Inflammatory macrophage treated with lipopolysaccharide for 1 hour (primary cell): ENCODE measurements at places on chromosomes 1 and 21.

GRCh38 chr1:1929102-1929638 lies 10.1 kb upstream of the TMEM52 start:
- no peak for DNase-seq

DNA sequence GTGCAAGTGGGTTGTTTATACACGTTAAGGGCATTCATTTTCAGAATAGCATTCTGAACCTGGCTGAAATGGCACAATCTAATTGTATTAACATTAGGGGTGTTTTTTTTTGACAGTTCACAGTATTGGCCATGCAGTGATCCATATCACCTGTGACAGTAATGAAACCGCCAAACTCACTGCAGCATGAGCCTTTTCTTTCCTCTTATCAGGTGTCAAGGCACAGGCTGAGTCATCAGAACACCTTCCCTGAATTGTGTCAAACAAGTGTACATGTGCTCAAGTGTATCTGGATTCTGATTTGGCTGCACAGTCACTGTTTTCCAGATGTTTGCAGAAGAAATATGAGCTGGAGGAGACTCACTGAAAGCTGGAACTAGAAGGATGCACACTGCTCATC lies 47.7 kb upstream of the C8B start:
- no peak for DNase-seq

DNA sequence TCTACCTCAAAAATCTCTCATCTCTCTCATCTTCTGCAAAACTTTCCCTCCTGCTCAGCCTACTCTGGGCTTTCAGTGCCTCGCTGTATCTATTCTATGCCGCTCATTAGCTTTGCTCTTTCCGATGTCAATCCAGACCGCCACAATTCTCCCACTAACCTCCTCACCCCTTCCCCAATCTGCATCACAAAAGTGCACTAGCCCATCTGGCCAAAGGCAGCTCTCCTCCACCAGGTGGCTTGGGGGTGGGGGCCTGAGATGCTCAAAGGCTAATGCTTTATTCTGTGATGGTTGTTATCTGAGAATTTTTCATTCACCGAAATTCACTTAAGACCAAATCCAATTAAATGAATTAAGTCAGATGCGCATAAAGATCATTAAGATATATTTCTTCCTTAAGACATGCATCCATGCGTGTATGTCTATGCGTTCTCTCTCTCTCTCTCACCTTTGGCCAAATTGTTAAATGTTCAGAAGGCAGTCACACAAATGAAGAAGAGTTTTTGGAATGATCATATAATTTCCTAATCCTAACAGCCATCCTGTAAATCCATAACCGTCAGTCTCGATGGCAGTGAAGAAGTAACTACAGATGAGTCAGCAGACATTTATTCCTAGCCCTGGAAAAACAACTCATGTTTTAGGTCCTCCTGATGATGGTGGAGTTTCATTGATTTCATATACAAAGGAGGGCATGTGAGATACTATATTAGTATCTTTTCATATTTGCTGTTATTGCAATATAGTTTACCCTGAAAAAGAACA lies 111.3 kb downstream of the C1orf21 start:
- no peak for DNase-seq

DNA sequence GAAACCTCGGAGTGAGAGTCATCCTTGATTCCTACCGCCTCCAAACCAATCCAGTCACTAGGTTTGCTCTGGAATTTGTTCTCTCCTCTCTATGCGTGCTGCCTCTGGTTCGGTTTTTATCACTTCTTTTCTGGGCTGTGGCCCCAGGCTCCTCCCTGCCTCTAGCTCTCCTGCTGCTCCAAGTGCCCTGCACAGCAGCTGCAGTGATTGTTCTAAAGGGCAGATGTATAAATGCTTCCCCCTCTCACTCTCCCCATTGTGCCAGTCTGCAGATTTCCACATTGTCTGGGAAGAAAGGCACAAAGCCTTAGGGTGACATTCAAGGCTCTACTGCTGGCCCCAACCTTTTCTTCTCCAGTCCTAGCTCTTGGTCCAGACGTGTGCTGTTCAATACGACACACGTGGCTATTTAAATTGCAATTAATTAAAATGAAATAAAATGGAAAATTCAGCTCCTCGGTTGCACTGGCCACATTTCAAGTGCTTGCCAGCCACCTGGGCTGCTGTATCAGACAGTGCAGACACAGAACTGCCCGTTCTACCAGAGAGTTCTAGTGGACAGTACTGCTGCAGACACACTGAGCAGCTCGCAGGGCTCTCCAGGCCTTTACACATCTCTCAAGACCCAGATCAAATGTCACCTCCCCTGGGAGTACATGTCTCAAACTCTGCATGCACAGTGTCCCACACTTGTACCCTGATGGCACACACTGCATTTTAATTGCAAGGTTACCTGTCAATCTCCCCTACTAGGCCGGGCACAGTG lies 12.4 kb downstream of the TRIM62 start:
- DNase-seq = no peak

DNA sequence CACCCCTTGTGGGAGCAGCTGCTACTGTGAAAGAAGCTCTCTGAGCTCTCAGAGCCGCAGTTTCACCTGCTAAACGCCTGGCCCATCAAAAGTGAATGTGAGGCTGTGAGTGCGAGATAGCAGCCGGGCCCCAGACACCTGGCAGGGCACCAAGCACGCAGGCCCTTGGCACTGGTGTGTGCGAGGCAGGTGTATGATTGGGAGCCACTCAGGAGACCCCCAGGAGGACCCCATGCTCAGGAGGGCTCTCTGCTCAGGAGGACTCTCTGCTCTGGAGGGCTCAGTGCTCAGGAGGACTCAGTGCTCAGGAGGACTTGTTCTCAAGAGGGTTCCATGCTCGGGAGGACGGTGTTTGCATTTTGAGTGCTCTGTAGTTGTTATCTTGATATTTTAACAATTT lies 14.3 kb upstream of the ADARB1 start:
- no peak for DNase-seq

DNA sequence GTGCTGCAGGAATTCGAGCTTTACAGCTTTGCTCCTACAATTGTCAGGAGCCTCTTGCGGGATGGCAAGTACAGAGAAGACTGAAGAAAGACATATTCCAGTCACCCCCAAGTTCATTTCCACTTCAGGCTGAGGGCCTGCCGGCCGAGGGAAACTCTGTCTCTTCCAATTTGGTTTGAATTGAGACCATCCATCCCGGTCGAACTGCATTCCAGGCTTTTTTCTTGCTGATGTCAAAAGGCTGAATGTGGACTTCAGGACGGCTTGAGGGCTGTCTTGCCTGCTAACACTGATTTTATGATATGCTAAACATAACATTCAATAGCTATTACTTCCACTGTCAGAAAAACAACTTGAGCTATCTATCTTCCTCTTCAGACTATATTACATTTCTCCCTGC lies 79.8 kb upstream of the PLXNA2 start:
- DNase-seq = no peak

- no peak for DNase-seq
Observed at GRCh38 chr1:91754816-91755580, 131.0 kb downstream of the TGFBR3 start.

DNA sequence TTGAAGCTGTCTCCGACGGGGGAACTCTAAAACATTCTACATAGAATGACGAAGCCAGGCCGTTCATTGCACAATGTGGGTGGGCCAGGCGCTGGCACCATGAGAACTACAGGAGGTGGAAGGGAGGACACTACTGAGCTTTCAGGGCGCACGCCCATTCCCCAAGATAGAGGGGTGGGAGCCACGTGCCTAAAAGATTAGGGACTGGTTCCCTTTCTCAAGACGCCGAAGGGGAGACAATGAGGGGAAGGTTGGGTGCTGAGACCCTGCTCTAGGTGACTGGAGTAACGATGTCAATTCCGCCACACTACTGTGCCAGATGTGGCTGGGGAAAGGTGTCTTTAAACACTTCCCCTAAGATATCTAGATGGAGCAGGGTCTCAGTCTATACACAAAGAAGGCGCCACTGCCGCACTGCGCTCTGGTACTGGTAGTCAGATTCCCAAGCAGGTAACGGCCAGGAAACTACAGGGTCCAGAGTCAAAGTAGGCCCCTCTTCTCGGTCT lies 782 bp downstream of the CSDE1 start:
- DNase-seq = peak; percentile 79

DNA sequence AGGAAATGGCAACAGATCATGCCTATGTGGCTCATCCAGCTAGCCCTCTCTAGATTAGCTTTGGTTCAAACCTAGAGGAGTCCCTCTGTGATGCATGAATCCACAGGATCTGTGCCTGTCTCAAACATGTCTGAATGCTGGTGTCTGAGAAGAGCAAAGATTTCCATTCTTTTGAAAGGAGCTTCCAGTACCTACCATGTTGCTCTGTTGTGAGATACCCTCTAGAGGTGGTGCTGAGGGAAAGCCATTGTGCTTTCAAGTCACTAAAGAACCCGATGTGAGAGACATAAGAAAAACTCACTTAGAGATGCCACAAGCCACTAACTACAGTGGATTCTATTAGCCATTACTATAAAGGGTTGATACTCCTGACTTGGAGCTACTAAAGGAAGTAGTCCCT lies 103.6 kb downstream of the LRRC40 start:
- no peak for DNase-seq

GRCh38 chr21:40517646-40518045 lies 329.3 kb downstream of the DSCAM start:
- no peak for DNase-seq

DNA sequence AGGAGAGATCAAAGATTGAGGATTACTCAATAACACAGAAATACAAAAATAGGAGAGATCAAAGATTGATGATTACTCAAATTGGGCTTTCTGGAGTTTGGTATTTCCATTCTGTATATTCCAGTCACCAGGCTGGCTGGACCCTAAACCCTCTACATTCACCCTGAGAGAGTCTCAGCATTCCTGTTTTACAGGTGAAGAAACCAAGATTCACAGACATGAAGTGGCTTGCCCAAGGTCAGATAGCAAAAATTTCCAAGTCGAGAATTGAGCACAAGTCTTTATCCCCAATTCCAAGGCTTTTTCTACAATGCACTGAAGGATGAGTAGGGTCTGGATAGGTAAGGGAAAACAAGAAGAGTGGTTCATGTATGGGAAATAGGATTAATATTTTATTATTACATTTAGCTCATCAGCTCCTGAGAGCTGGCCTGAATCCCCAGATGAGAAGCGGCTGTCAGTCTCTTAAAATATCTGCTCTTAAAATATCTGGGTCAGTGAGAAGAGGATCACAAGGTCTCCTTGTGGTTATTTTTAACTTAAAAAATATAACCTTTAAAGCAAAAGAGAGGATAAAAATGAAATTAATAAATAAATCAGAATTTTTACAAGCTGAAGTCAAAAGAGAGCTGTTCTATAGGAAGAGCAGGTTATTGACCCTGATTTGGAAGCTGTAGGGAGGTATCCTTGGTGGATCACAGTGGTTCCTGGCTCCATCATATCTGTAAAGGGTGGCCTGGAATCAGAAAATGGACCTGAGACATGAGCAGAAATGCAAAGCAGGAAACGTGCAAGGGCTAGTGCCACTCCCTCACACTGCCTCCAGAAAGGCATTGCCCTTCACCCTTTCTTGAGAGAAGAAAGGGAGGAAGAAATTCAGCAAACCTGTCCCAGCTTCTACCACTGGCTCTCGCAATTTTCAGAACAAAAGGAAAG lies 29.1 kb upstream of the SEC16B start:
- no peak for DNase-seq

- no peak for DNase-seq
Observed at GRCh38 chr1:60091195-60091715, 17.7 kb upstream of the C1orf87 start.

DNA sequence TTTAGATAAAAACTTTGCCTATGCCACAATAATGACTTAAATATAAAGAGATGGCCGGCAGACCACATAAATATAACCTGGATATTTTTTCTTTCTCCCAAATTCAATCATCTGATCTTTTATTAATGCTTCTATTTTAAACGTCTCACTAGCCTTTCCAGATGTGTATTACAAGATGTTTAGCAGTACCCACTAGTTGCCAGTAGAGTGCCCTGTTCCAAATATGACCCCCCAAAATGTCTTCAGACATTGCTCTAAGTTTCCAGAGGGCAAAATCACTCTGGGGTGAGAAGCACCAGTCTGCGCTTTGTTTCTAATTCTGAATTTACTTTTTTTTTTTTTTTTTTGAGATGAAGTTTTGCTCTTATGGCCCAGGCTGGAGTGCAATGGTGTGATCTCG lies 268.1 kb downstream of the GRIK1 start:
- no peak for DNase-seq

DNA sequence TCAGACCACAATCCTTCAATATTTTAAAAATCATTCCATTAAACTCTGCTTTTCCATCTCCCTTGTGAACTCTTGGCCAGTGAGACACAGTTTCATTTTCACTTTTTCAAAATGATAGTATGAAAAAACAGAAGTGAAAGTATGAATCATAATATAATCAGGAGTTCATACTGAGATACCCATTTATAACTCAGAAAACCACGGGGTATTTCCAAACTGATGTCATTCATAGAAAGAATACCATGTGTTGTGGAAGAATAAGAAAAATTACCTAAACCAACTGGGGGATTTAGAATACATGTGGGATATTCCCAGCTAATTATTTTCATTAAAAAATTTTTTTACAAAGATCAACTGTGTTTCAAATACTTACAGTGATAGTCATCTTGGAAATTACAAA lies 149.9 kb downstream of the MRPL39 start:
- peak; percentile 98 for DNase-seq

GRCh38 chr1:152411134-152411533 lies 2.9 kb downstream of the CRNN start:
- no peak for DNase-seq

DNA sequence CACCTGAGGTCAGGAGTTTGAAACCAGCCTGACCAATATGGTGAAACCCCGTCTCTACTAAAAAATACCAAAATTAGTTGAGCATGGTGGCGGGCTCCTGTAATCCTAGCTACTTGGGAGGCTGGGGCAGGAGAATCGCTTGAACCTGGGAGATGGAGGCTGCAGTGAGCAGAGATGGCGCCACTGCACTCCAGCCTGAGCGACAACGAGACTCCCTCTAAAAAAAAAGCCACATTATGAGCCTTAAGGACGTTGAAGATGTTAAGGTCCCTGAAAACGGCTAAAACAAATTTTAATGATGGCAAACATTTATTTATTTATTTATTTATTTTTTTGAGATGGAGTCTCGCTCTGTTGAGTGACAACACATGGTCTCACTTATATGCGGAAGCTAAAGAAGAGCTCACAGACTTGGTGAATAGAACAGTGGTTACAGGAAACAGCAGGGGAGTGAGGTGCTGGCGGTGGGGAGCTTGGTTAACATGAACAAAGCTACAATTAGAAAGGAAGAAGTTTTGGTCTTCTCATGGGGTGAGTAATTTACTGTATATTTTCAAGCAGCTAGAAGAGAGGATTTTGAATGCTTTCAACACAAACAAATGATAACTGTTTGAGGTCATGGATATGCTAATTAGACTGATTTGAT lies 47.1 kb downstream of the TCP10L start:
- no peak for DNase-seq

GRCh38 chr1:1084372-1085170 lies 10.5 kb upstream of the RNF223 start:
- DNase-seq = no peak
